ENCODE measurements at places on chromosomes 6 and 20. TPM values are rescaled to one million over a fixed set of nuclear protein-coding genes. Genes with fewer than 3 reads are reported as not detected.

GABBR1 gene
- 50.2 TPM for total RNA-seq

BPIFB4 gene
- not detected for total RNA-seq

INSM1 gene
- not detected for total RNA-seq

HLA-DOB gene
- total RNA-seq = not detected

MEP1A gene
- total RNA-seq = not detected

OR12D3 gene
- not detected for total RNA-seq

HCK gene
- total RNA-seq = not detected

TRIM10 gene
- total RNA-seq = not detected

PPP1R16B gene
- total RNA-seq = 0.15 TPM

AK9 gene
- 18.6 TPM for total RNA-seq

GPX5 gene
- total RNA-seq = 0.30 TPM

RSPO3 gene
- total RNA-seq = 53.9 TPM

GABRR1 gene
- total RNA-seq = not detected

SFTA2 gene
- total RNA-seq = not detected

IL17A gene
- not detected for total RNA-seq

PAK5 gene
- 0.11 TPM for total RNA-seq

GTSF1L gene
- total RNA-seq = not detected

EBF4 gene
- total RNA-seq = 24.2 TPM
